ENCODE measurements at places on chromosomes 13 and 19.

GRCh38 chr19:633786-634639 is 676 bp upstream of the POLRMT start:
- DNase-seq: no peak

- DNase-seq: no peak
These were observed 1516.7 kb upstream of the PCDH20 start for GRCh38 chr13:62932256-62932883.

- DNase-seq: no peak
These were observed 16.3 kb upstream of the ASF1B start for GRCh38 chr19:14152713-14153112.

DNA sequence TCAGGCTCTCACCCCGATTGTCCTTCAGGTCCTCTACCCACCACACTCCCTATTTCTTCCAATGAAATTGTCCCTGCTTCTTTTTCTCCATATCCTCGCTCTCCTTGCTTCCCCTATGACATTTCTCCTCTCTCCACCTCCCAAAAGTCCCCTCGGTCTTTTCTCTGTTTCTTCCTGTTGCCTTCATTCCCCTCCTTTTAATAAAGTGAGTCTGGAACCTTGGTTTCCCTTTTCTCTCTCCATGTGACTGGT is 676 bp upstream of the ZNF574 start:
- no peak for DNase-seq

DNA sequence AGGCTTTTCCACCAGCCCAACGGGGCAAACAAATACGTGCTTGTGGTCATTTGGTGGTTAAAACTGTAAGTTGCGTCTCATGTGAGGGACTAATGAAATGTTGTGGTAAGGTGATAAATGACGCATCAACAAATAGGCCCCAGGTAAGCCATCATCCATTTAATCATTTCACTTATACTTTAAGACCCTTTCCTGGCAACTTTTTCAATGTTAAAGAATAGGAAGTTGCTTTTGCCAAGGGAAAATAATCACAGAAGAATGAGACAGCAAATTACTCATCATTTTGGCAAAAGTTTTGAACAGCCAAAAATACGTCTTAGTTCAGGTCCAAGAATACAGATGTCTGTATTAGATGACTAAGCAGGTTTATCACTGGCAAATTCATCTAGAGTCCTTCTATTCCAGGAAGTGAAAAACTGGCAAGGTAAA is 660.4 kb downstream of the SLITRK1 start:
- no peak for DNase-seq

- no peak for DNase-seq
These were observed 314.3 kb upstream of the HTR2A start for GRCh38 chr13:47211106-47211505.

- DNase-seq: no peak
These were observed 615.5 kb upstream of the KLHL1 start for GRCh38 chr13:70723732-70724131.

GRCh38 chr13:40480012-40480914 is 186.2 kb downstream of the FOXO1 start:
- no peak for DNase-seq

GRCh38 chr13:102708211-102708610 is 13.4 kb upstream of the METTL21C start:
- DNase-seq: no peak

DNA sequence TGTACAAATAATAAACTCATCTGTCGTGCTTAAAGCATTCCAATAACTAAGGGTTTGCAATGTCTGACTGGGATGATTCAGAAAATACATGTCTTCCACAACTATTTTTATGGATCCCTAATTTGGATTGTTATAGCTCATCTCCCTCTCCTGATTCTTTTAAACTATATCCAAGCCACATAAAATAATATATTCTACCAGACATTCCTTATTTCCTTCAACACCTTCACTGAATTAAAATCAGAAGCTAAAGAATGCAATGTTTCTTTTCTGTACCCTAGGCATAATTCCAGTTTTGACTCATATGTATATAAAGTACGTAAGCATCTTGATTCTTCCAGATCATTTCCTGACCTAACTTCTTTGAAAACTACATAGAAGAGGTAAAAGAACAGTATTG is 420.4 kb downstream of the EFNB2 start:
- no peak for DNase-seq

DNA sequence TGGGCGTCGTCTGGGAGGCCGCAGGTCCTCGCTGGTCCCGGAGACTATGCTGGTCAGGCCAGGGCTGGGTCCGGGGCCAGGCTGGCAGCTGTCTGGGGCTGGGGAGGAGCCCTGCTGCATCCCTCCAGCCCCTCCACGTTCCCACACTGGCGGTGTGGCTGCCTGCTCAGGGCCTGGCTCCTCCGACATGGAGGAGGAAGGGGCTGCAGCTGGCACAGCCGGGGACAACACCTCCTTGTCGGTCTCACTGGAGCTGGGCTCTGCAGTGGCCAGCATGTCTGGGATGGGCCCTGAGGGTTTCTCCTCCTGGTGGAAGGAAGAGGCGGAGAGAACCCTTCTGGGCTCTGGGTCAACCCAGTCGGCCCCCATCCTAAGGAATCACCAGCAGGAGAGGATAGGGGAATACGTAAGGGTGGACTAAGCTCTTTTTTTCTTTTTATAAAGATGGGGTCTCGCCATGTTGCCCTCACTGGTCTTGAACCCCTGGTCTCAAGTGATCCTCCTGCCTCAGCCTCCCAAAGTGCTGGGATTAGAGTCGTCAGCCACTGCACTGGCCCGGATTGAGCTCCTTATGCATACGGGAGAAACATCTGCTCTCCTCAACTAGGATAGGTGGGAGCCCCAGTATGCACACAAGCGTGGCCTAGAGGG is 806 bp downstream of the ZNF414 start:
- no peak for DNase-seq

DNA sequence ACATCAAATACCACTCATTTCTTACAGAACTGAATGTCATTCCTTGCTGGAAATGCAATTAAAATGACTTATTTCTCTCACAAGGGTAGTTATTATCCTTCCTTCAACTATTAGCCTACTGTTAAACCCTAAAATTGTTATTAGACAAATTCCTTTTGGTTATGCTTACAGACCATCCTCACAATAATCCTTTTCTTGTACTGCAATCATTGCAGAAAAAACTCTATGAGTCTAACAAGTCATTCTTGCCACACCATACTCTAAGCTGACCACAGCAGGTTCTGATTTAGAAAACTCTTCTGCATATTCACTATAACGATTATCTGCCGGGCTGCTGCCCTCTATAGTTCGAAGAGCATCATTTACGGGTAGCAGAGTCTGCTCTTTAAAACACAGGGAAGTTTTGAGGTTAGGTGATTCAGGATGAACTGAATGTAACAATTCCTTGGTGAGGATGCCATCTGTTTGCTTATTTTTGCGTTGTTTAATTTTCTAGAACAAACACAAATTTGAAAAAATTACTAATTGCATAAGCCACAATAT is 38.2 kb downstream of the MTMR6 start:
- no peak for DNase-seq

- no peak for DNase-seq
These were observed 1410.7 kb upstream of the ATXN8OS start for GRCh38 chr13:68696907-68697306.

- no peak for DNase-seq
These were observed 309.9 kb upstream of the SLITRK1 start for GRCh38 chr13:84192125-84192524.

DNA sequence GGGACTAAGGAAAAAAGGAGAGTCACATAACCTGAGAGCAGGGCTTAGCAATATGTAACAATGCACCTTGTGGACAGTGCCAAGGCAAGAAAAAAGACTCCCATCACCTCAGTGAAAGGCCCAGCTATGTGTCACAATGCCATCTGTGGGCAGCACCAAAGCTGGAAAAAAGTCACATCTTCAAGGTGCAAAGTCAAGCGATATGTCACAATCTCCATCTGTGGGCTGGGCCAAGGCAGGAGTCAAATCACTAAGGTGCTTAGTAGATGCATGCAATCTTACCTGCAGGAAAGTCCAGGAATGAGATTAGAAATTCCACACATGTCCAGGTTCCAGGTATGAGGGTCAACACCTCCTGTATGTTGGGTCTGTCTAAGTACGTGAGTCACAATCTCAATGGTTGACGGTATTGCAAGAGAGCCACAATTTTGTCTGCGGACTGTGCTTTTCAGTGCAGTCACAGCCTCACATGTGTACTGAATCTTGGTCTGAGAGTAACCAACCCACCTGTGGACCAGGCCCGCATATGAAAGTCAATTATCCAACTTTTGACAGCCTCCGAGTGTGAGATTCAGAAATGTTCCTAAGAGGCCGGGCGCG is 14.8 kb upstream of the ZNF43 start:
- DNase-seq: no peak

DNA sequence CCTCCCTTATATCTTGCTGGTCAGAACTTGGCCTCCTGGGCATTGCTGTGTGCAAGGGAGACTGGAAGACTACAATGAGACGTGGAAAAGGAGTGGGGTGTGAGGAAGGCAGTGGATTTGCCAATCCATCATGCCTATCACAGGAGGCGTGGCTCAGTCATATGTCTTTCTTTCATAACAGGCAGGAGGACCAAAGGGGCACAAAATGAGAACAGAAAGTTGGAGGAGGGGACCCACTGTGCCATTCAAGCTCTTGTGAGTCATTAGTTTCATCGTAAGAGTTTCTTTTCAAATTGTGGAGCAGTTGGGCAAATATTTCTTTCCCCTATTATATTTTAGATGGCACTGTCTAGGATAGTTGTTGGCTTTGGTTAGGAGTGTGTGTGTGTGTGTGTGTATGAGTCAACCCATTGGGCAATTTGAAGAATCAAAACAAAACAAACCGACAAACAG is 471.5 kb downstream of the TSHZ3 start:
- DNase-seq: no peak

GRCh38 chr19:48342841-48343540 is 17.6 kb downstream of the EMP3 start:
- DNase-seq: no peak

DNA sequence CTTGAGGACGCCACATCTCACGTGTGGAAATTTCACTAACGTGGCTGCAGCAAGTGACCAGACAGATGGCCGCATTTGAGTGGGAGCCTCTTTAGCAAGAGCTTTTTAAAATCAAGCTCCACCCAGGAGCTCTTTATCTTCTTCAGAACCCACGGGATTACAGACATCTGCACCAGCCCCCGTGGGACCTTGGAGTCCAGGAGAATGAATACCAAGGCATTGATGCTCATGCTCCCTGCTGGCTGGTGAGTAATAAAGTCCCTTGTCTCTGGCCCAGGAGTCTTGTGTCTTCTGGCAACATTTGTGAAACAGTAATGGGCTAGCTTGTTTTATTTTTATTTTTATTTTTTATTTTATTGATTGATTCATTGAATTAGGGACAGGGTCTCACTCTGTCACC is 64.4 kb downstream of the TRPM4 start:
- no peak for DNase-seq

GRCh38 chr19:32802840-32803239 is 66.7 kb downstream of the SLC7A9 start:
- no peak for DNase-seq

DNA sequence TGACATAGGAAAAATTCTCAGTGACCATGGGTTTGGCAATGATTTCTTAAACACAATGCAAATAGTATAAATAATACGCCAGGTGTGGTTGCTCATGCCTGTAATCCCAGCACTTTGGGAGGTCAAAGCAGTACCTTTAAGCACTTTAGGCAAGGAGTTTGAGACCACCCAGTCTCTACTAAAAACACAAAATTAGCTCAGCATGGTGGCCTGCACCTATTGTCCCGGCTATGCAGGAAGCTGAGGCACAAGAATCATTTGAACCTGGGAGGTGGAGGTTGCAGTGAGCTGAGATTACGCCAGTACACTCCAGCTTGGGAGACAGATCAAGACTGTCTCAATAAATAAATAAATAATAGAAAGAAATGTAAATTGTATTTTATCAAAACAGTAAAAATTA is 356.5 kb upstream of the SLITRK6 start:
- no peak for DNase-seq

DNA sequence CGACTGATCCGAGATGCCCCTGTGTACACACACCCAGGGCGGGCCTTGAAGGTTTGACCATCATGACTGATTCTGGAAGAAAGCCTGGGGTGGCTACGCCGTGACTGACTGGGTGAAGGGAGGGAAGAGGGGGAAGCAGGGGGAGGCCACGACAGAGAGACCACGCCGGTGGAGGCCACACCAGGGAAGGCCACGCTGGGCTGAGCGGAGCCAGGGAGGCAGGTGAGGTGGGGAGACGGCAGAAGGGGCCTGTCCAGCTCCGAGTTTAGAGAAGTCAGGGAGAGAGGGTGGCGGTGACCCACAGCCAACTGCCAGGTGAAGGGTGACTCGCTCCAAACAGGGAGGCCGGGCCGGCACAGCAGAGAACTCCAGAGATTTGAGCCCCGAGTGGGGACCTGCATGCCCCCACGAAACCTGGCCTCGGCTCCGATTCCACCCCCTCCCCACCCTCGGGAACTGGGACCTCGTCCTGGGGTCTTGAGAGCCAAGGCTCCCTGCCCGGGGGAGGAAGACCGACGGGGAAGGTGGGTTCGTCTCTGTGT is 102.6 kb downstream of the PTPRS start:
- DNase-seq: no peak

DNA sequence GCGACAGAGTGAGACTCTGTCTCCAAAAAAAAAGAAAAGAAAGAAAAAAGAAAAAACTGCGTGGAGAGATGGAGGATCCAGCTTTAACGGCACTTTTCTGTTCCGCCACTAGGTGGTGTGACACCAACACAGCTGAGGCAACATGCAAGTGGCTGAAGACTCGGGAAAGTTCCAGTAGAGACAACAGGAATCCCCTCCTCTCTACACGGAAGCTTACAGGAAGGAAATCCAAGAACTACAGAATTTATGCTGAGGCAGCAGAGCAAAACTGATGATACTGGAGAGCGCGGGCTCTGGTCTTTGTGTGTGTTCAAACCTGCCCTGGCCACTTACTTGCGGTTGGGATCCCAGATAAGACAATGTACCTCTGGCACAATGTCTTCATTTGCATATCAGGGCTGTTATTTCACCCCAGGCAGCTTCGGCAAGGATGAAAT is 9.9 kb downstream of the RANBP3 start:
- DNase-seq: no peak

DNA sequence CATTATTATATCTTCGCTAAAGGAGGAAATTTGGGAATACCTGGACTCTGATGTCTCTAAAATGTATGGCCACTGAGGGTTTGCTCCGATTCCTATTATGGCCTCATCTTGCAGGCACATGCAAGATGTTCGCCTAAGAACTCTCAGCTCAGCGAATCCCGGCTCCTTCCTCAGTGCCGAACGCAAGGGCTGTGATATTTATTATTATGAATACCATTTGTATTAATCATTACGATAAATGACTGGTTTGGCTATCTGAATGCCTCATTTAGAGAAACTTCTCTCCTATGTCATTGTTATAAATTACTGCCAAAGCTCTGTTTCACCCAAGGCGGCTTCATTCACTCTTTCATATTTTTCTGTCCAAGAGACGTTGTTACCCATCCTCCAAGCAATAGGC is 369.7 kb upstream of the TSHZ3 start:
- DNase-seq: no peak

GRCh38 chr19:14139944-14140343 is 3.6 kb upstream of the ASF1B start:
- no peak for DNase-seq
